ENCODE measurements at places on chromosomes 13 and 19.
A peak's percentile ranks its signal among the peaks of the same experiment; 100 is the strongest.

GRCh38 chr19:32642771-32643170 is 32.2 kb downstream of the ANKRD27 start:
- DNase-seq = no peak

GRCh38 chr13:43518833-43519232 is 267.9 kb downstream of the ENOX1 start:
- no peak for DNase-seq

DNA sequence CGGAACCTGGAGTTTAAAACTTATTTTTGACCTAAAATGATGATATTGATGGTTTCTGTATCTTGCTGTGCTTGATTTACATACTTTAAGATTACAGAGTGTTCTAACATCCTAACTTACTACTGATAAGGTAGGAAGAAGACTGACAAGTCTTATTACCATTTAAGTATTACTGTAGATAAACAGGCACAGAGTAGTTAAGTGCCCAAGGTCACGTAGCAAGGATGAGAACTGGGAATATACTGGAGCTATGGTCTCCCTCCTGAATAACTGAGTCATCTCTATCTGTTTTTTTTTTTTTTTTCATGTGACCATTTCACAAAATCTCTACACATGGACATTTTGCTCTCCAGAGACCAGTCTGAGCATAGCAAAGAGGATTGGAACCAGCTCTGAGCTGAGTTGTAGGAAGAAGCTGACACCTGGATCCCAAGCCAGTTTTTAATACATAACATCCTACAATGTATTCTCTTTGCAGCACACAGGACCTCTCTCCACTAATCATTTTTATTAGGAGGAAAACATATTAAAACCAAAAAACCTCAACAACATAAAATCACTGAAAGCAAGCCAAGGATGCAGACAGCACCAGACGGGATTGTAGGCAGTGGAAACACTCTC is 173.5 kb downstream of the DNAJC15 start:
- no peak for DNase-seq

- no peak for DNase-seq
Measured at GRCh38 chr13:25902891-25903341, 148.9 kb downstream of the SHISA2 start.

- no peak for DNase-seq
Measured at GRCh38 chr13:41345165-41345913, 34.3 kb downstream of the NAA16 start.

DNA sequence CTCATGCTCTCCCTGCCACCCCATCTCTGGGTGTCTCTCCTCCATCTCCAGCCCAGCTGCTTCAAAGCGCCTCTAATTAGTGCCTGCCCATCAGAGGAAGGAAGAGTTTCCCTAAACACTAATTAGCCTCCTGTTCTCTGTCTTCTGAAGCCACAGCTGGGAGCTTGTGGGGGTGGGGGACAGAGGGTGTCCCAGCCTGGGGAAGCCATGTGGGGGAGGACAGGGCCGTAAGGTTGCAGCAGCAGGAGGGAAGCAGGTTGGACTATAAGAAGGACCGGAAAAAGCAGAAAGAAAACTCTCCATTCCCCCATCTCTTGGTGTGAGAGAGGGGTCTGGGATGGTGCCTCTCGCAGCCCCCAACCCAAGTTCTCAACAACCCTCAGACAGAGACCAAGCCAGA is 26.2 kb downstream of the SLC8A2 start:
- no peak for DNase-seq

- no peak for DNase-seq
Measured at GRCh38 chr19:18698321-18699167, 15.1 kb downstream of the CRTC1 start.

DNA sequence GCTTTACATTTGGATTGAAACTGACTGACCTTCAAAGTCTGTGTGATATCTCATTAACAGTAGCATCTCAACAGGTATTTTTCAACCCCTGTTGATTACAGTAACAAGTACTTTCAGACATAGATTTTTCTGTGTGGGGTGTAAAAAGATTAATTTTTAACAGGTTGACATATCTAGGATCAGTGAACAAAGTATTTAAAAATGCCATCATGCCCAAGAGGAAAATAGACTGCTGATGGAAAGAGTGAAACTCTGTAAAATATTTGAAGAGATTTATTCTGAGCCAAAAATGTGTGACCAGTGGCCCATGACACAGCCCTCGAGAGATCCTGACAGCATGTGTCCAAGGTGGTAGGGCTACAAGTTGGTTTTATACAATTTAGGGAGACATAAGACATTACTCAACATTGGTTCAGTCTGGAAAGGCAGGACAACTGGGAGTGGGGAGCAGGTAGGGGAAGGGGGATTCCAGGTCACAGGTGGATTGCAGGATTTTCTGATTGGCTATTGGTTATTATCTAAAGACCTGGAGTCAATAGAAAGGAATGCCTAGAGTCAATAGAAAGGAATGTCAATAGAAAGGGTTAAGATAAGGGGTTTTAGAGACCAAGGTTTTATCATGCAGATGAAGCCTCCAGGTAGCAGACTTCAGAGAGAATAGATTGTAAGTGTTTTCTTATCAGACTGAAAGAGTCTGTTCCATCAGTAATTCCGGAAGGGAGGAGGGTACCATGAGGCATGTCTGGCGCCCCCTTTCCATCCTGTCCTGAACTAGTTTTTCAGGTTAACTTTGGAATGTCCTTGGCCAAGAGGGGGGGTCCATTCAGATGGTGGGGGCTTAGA is 29.1 kb downstream of the TNFRSF19 start:
- no peak for DNase-seq

DNA sequence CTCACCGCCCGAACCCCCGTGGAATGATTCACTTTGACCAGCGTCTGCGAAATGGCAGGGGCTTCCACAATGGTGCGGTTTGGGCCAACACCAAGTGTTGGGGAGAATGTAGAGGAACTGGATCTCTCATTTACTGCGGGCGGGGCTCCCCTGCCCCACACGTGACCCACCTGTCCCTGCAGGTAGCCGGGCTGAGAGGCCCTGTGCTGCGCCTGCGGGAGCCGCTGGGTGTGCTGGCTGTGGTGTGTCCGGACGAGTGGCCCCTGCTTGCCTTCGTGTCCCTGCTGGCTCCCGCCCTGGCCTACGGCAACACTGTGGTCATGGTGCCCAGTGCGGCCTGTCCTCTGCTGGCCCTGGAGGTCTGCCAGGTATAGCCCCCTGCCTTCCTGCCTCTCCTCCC is 5.8 kb upstream of the FLT3LG start:
- DNase-seq = no peak

GRCh38 chr19:10553943-10554381 is 10.3 kb downstream of the ATG4D start:
- DNase-seq = no peak

GRCh38 chr19:40088299-40089047 is 2.3 kb downstream of the ZNF780A start:
- no peak for DNase-seq

DNA sequence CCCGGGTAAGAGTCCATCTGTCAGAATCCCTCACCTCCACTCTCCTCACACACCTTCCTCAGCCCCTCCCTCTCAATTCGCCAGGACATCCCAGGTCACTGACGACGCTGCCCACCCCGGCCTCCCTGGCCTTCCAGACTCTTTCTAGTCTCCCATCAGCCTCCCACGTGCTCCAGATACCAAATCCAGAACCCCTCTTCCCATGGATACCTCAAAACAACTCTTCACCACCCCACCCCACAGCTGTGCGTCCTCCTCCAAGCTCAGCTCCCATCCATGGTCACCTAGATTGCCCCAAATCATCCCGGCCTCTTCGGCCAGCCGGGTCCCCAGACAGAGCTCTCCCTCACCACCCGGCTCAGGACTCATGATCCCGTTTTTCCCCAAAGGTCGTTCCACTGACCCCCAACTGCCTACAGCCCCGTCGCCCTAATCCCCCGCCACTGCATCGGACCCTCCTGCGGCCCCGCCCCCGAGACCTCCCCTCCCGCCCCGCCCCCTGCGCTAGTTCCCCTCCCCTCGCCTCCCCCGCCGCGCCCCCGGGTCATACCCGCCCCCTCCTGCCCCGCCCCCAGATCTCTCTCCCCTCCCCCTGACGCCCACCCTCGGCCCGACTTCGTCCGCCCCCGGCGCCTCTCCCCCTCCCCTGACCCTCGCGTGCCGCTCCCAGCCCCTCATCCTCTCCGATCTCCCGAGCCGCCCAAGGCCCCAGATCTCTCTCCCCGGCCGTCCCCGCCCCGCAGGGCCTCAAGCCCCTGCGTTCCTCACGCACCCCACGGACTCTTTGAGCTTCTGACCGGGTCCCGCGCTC is 546 bp downstream of the UBXN6 start:
- no peak for DNase-seq

- DNase-seq = no peak
Measured at GRCh38 chr13:20547479-20547908, 19.5 kb upstream of the IFT88 start.

DNA sequence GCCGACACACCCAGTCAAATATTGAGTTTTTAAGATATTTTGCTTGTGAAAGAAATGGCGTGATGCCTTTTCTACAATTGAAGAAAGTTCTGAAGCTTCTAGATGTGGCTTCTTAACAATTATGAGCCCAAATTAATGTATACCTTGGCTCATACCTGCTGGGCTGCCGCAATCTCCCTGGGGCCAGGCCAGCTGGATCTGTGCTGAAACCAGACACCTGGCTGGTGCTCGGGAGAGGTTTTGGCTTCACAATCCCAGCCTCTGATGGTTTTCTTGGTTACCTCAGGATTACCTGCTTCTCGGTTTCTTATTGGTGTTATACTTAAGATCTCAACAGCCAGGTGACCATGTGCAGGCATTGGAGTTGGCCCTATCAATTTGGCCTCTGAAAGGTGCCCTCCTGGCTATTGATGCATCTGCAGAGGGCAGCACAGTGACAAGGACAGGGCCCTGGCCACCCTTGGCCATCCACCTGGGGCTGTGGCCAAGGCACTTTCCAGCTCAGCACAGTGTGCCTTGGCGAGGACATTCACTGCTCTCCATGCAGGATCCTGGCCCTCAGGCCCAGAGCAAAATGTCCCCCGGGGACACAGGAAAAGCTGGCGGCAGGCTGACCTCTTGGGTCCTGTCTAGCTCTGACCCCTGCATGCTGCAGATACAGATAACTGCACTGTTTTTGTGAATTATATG is 305.0 kb downstream of the ZNF536 start:
- no peak for DNase-seq

GRCh38 chr13:73844986-73845385 is 289.2 kb downstream of the KLF12 start:
- DNase-seq = no peak

- no peak for DNase-seq
Measured at GRCh38 chr19:16548956-16549355, 6.7 kb upstream of the CHERP start.

GRCh38 chr19:19452243-19453124 is 47.0 kb downstream of the GATAD2A start:
- DNase-seq = no peak

DNA sequence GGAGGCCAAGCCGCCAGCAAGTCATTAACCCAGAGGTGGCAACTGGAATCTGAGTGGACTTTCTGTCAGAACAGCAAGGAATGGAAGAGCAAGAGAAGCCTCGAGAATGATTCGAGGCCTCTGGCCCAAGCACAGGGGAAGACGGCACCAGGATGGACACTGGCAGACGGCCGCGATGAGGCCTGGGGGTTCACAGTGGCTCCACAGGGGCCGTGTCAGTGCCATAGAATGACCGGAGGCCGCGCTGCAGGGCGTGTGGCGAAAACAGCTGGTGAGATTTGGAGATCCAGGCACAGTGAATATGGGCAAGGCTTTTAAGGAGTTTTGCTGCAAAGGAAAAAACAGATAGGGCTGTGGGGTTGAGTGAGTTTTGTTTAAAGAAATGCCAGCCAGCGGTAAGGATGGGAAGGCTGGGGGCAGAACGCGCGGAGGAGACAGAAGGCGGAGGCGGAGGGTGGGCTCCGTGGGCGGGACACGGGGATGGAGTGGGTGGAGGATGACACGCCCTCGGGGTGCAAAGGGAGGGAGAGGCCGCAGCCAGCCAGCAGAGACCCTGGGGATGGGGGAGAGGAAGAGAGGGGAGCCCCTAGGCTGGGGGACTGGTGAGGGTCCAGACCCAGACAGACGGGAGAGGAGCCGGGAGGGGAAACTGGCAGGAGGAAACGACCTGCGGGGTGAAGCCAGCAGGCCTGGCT is 130.5 kb downstream of the RNF17 start:
- no peak for DNase-seq

- no peak for DNase-seq
Measured at GRCh38 chr13:71278512-71278911, 588.5 kb downstream of the DACH1 start.

DNA sequence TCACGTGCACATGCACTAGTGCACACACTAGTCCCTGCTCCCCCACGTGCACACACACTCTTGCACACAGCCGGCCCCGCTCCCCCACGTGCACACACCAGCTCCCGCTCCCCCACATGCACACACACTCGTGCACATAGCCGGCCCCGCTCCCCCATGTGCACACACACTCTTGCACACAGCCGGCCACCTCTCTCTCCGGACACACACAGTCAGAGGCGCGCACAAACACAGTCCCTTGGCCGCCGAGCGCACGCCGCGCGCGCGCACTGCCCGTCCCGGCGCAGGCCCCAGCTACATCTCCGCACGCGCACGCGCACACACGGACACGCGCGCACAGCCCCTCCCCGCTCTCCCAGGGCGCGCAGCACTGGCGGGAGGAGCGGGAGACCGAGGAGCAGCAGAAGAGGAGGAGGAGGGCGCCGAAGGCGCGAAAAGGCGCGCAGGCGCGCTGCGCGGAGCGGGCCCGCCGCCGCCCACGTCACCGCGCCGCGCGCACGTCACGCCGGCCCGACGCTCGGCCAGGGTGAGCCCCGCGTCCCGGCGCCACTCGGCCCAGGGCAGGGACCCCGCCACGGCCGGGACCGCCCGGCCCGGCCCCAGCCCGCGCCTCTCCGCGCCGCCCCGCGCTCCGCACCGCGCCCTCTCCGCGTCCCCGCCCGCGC is at the start of gene TFDP1:
Gene TFDP1 (plus strand): TSS at position 549 of the 665 bp plus-strand sequence. CDS start 1,085 bp downstream, outside the sequence.
- peak; percentile 84 for DNase-seq

GRCh38 chr19:16373989-16374388 is 49.4 kb downstream of the KLF2 start:
- no peak for DNase-seq

DNA sequence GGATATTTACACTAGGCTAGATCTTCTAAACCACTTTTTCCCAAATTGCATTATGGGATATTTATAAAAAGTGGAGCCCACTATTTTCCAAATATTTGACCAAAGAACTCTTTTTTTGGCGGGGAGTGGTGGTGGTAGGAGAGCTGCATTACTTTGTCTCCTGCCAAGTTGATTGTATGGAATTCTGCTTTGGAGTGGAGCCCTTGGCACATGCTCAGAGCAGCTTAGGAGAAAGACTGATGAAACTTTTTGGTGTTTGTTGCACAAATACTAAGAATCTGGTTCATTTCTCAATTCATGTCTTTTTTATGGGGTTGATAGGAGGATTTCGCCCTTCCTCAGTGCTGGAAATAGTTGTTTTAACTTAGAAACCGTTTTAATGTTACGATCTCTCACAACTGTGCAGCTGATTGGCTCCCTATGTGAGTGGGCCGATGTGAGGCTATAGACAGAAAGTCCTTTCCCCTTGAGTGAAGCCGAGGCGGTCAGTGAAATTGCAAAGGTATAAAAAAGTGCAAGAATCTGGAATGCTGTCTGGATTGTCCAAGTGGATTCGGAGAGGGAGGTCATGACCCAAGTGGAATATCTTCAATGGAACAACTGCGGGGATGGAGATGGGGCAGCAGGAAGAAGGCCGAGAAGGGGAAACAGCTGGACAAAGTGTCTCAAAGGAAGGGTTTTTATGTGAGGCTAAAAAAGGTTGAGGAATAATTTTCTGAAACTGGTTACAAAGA is 415.9 kb downstream of the FGF9 start:
- no peak for DNase-seq

- DNase-seq = no peak
Measured at GRCh38 chr13:48000559-48001113, 437 bp downstream of the SUCLA2 start.

All from SHP77 treated with DMSO at 0.1 percent for 48 hours (cell line).